ENCODE measurements at places on chromosomes 5 and 9.

DNA sequence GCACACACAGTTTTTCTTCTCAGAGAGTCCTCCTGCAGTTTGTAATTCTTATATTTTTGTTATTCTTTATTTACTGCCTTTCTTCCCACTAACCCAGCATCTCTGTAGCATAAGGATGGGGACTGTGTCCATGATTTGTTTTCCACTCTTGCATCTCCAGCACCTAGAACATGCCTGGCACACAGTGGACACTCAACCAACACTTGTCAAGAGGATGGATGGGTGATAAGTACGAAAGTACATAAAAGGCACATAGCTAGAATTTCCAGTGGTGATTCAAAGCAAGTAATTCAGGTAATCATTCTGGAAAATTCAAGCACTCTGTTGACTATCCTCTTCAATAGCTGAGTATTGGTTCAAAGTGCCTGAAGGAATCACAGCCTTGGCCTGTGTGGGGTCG, 60.2 kb upstream of the TRIO start:
- DNase-seq, result no peak

DNA sequence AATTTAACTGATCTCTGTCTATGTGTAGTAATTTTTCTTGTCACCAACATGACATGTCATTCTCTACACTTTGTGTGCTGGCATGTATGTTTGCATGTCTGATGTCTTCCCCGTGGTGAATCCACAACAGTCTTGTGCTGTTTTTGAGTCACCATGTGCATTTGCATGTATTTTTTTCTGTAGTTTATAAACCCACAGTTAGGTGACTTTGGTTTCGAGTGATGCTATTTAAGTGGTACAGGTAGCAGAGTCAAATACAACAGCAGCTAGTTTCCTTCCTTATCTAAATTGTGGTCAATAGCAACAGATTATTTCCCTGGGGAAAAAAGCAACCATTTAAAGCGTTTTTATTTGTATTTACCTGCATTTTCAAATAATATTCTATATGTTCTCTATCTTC, 89.9 kb upstream of the FSD1L start:
- DNase-seq, result no peak

DNA sequence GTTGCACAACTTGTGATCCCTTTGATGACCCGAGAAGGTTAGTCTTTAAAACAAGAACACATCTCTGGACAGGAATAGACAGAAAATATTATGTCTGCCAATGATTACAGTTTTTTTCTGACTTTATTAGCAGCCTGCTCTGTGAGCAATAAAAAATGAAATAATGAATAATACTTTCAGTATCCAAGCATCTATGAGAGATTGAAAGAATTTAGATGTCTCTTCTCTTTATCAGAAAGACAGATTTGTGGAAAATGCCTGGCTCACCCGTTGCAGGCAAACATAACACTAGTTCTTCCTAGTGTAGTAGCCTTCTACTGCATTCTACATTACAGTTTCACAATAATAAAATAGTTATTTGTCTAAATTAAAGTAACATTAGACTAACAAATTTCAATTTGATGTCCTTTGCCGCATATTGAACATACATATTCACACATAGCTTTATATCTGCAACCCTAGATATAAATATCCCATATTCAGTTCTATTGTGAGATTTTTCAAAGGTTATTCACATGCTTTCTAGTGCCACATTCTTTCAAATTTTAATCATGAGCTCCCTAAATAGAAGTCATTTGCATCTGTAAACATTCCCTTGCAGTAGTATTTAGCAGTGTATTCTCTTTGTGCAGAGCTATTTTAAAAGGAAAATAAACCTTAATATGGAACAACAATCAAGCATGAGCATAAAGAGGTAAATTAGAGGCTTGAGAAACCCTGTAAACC, 267.3 kb downstream of the EFNA5 start:
- no peak for DNase-seq

- DNase-seq, result no peak
These were observed 296.2 kb downstream of the SPATA31D1 start for GRCh38 chr9:82284758-82285157.

DNA sequence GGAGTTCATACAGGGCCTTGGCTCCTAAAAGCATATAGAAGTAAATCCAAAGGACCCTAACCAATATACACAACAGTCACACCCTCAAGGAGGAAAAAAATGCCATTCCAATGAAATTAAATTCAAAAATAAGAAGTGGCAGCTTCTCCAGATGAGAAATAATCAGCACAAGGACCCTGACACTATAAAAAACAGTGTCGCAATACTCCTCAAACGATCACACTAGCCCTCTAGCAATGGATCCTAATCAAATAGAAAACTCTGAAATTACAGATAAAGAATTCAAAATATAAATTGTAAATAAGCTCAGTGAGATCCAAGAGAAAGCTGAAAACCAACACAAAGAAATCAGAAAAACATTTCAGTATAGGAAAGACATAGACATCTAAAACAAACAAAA, 33.5 kb upstream of the HTR4 start:
- DNase-seq, result no peak

- DNase-seq, result no peak
These were observed 72.0 kb downstream of the ANKRD33B start for GRCh38 chr5:10635867-10636350.

DNA sequence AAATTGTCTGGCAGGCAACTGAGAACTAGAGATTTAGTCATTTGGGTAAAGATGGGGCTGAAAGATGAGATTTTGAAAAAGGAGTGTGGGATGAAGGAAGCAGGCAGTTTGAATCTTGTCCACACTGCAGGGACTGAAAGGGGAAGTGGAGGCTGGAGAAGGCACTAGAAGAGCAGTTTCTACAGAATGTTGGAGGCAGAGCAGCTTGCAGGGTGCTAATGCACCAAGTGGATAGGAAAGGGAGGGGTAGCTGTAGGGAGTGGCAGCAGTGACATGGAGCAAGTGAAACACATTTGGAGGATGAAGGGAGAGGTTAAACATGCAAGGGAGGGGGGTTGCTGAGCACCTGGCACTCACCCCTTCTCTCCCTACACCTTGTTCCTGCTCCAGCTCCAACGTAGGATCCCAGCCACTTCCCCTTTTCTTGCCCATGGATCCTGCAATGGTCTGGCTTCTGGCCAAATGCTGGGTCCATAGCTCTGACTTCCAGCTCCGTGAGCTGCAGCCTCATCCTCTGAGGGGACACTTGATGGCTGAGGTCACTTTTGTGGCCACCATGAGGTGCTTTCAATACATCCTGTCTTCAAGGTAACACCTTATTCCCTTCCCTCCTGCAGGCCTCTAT, 30.0 kb upstream of the FGD3 start:
- no peak for DNase-seq

- no peak for DNase-seq
These were observed 24.1 kb upstream of the RHOBTB3 start for GRCh38 chr5:95707055-95707454.

GRCh38 chr5:20514145-20514544, 526.1 kb upstream of the CDH18 start:
- no peak for DNase-seq

- no peak for DNase-seq
These were observed 6.8 kb upstream of the FEM1C start for GRCh38 chr5:115551415-115551814.

- DNase-seq, result no peak
These were observed 209.4 kb upstream of the RGMB start for GRCh38 chr5:98563885-98564653.

GRCh38 chr9:26132746-26133312, 454.6 kb upstream of the TUSC1 start:
- DNase-seq, result no peak

- DNase-seq, result no peak
These were observed 47.8 kb downstream of the THOC3 start for GRCh38 chr5:175920231-175920811.

Measured in T-helper 2 cell (primary cell).